ENCODE measurements at places on chromosomes 5 and 9. TPM values are rescaled to one million over a fixed set of nuclear protein-coding genes. Genes with fewer than 3 reads are reported as not detected.

DNA sequence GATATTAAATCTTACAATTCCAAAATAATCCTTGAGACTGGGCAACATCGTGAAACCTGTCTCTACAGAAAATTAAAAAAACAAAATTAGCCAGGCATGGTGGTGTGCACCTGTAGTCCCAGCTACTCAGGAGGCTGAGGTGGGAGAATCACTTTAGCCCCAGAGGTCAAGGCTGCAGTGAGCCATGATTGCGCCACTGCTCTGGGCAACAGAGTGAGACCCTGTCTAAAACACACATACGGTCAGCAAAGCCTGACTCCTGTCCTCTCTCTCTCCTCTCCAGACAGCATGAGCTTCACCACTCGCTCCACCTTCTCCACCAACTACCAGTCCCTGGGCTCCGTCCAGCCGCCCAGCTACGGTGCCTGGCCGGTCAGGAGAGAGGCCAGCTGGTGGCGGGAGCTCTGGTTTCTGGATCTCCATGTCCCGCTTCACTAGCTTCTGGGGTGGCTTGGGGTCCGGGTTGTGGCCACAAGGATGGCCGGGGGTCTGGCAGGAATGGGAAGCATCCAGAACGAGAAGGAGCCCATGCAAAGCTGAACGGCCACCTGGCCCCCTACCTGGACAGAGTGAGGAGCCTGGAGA is 9.0 kb upstream of the PDCL start:
- ATAC-seq, result no peak

DNA sequence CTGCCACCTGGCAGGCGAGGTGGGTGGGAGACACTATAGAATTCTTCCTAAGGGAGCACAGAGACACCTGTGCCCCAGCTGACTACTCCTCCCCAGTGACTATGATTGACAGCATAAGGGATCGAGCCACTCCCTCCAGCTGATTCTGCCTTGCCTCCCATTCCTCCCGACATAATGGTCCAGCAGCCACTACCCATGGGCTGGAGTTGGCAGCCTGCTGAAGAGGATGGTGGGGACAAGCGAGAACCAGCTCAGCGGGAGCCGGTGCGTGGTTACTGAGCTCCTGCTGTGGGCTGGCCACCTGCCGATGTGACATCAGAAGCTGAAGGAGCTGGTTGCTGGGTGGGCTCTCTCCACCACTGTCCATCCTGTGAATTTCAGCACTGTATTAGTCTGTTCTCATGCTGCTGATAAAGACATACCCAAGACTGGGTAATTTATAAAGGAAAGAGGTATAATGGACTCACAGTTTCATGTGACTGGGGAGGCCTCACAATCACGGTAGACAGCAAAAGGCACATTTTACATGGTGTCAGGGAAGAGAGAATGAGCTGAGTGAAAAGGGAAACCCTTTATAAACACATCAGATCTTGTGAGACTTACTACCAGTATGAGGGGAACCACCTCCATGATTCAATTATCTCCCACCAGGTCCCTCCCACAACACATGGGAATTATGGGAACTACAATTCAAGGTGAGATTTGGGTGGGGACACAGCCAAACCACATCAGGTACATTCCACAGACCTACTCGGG is 12.1 kb upstream of the NCS1 start:
- no peak for ATAC-seq

GRCh38 chr9:8329561-8330283 is 530.1 kb upstream of the DMAC1 start:
- ATAC-seq, result no peak

The PCYOX1L gene
- 2.5 TPM for total RNA-seq

DNA sequence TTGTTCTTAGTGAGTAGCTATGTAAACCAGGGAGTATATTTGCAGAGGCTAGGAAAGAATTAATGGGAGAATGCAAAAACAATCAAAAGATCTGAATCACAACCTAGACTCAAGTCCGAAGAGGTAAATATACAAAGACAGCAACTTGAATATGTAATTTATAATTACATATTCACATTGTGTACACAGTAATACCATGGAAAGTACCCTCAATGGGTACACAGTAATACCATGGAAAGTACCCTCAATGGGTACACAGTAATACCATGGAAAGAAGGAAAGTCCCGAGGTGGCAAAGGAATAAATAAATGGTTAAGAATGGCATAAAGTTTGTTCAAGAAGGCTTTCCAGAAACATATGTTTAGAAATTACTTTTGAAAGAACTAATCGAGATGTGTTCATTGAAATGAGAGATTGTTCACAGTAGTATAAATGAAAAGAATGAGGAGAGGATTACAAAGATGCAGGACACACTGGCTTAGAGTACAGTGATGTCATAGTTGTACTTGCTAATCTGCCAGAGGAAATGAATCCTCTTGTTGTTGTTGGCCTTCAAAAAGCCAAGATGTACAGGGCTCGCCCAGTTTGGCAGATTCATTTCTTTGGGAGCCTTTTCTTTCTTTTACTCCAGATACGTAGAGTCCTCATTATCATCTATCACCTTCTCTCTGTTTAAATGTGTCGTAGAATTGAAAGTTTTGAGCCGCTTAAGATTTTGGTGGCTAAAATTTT is 116.0 kb downstream of the UNC13B start:
- ATAC-seq, result peak; percentile 78

The PDCD1LG2 gene
- total RNA-seq, result 4.6 TPM

The CD180 gene
- total RNA-seq, result 2.2 TPM

DNA sequence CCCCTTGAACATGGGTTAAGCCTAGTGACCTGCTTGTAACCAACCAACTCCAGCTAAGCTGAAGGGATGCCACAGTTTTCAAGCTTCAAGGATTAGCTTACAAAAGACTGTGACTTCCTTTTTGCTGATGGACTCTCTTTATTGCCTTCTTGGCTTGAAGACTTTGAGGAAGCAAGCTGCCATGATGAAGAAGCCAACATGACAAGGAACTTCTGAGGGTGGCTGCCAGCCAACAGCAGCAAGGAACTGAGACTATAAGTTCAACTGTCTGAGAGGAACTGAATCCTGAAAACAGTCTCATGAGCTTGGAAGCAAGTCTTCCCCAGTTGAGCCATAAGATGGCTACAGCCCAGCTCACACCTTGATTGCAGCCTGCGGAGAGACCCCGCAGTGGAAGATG is 116.1 kb upstream of the TAF11L2 start:
- peak; percentile 39 for ATAC-seq

DNA sequence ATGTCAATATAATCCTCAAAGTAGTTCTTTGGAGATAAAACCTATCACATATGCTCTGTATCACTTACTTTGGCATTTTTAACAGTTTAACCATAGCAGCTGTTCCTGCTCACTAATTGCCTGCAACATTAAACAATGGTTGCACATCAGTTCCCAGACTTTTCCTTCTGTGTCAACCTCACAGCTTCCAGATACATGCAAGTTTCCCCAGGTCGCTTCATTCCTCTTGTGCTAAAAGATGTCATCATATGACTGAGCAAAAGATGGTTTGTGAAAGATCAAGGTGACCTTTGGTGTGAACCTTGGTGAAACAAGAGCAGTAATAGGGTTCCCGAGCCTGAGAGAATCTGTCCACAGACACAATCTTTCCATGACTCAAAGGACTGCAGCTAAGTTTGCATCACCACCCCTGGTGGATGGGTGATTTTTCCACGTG is 500.4 kb upstream of the PAPPA start:
- peak; percentile 48 for ATAC-seq

The ARRDC3 gene
- 65.6 TPM for total RNA-seq

GRCh38 chr5:56302027-56302426 is 68.9 kb upstream of the ANKRD55 start:
- ATAC-seq, result no peak

GRCh38 chr9:6827439-6828145 is 69.8 kb downstream of the KDM4C start:
- ATAC-seq, result no peak

The CCDC183 gene
- total RNA-seq, result 1.4 TPM

DNA sequence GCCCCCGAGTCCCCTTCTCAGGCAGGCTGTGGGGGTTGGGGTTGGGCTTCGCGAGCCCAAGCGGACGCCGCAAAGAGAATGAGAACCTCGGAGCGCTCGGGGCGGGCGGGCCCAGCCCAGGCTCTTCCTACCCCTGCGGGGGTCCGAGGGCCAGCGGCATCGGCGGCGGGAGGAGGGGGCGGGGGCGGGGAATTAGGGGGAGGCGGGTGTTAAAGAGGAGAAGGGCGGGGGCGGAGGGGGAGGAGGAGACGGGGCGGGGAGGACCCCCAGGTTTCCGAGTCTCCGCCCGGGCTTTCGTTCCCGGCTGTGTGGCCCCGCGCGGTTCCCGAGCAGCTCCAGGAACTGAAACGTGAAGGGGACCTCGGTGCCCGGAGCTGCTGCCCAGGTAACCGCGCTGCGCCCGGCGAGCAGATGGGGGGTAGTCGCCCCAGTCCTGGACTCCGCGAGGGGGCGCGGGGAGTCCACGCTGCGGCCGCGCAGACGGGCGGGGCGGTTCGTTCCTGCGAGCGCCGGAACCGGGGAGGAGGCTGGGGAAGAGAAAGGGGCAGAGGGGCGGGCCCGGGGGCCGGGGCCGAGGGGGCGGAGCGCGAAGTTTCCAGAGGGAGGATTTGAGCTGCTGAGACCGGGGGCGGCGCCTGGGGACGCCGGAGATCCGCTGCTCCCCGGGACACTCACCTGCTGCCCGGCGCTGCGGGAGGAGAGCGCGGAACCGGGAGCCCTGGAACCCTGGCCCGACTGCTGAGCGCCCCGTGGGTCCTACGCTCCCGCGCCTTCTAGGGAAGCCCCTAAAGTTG is 38.4 kb upstream of the PLEKHG4B start:
- peak; percentile 64 for ATAC-seq

- ATAC-seq, result peak; percentile 41
These were observed 306.6 kb upstream of the DMRT1 start for GRCh38 chr9:534886-535285.

The AFAP1L1 gene
- total RNA-seq, result 10.3 TPM

DNA sequence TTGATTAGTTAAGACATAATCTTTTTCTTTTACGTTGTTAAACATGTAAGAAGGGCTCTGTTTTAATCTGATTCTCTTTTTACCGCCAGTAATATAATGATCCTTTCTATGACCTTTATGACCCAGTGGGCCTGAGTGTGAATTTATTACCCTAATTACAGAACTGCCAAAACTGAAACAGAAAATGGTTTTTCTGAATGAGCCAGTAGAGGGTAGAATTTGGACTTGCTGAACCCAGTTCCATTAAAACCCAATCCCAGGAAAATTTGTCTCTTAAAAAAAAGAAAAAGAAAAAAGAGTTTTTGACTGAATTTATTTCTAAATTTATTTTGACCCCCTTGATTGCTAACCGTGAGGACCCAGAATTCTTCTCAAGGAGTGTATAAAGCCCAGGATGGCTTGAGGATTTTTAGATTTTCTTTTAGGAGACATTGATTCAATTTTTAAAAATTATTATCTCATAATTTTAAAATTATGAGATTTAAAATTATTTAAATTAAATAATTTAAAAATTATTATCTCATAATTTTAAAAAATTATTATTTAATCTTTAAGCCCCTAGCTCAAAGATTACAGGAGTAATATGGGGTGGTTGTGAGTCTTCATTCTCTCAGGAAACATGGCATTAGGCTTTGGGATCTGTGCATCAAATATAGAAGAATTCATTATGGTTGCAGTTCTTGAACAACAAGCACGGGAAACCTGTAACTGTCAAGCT is 94.1 kb upstream of the GLIS3 start:
- ATAC-seq, result no peak

DNA sequence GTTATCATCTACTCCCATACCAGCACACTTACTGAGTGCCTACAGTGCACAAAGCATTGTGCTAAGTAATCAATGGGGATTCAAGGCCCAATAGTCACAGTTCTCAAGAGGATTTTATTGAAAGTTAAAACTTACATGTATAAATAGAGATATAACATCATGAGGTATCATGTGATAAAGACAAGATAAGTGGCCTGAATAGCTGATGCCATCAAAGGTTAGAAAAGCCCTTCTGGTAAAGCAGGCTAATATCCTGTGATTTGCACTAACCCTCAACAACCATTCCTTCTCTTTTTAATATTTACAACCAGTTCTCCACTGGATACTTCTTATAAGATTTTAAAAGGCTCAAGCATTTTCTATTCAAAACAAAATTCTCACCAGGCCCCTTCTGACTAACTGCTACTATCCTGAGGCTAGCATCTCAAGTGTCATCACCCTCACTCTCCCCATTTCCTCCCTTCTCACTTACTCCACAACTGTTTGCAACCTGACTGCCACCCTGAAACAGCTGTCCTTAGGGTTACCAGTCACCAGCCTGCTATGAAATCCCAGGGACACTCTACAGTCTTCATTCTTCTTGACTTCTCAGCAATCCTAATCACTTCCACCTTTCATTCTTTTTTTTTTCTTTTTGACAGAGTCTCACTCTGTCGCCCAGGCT is 377.9 kb downstream of the ENC1 start:
- ATAC-seq, result no peak

DNA sequence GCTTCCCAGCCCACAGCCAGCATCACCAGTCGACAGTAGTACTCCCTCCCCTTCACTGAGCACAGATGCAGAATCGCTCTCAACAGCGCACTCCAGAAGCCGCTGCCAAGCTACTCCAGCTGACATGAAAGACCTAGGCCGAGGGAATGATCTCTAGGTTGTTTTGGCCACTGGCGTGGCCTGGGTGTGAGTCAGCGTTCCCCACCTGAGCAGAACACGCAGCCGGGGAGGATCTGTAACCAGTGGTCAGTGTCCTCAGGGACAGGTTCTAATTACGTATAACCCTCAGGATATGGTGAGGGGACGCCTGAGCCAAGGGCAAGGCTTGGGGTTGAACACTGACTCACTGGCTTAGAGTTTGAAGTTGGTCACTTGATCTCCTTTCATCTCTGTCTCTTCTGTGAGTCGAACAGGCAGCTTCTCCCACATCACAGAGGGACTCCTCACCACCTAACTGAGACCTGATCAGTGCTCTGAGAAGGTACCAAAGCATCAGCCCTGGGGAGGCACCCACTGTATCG is 76.9 kb upstream of the IL17B start:
- peak; percentile 42 for ATAC-seq

All from gastroesophageal sphincter (tissue), 4 donors.